ENCODE measurements at places on chromosomes 7 and 10.
A peak's percentile ranks its signal among the peaks of the same experiment; 100 is the strongest.

- no peak for DNase-seq
Observed at GRCh38 chr10:102314801-102315200, 69.5 kb downstream of the GBF1 start.

DNA sequence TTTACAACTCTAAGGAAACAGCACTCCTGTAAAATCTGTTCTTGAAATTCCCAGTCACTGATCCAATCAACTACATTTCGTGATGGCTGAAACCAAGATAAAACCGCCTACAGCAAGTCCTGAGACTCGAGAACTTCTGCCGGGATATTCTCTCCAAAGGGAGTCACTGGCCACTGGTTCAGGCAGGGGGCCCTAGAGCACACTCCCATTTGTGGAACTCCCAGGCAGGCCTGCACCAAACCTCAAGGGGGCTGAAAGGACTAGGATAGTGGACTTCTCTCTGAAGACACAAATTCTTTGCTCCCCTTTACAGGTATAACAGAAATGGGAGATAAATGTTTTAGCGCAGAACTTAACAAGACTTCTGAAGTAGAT, 16.3 kb downstream of the CYTH3 start:
- DNase-seq: no peak

DNA sequence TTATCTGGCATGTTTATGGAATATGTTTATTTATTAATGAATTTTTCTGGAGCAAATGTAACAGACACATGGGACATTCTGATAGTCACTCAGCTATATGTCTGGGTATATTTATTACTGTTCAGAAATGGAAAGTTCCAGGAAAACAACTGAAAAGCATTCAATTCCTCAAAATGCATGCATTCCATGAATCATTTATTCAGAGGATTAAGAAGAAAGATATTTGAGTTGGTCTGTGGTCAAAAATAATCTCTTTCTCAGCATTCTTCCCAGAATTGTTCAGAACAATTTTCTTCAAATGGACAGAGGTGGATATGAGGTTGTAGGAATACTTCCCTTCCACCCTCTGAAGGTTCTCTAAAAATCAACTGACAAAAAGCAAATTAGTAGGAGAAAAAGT, 97.6 kb upstream of the ITGB1 start:
- no peak for DNase-seq

GRCh38 chr7:98930921-98931320, 52.6 kb downstream of the TRRAP start:
- no peak for DNase-seq

GRCh38 chr7:133300088-133300487, 47.2 kb downstream of the EXOC4 start:
- no peak for DNase-seq

- DNase-seq: peak; percentile 24
Observed at GRCh38 chr10:96370584-96371157, 11.9 kb upstream of the OPALIN start.

GRCh38 chr10:127976701-127977356, 69.9 kb downstream of the PTPRE start:
- DNase-seq: no peak

DNA sequence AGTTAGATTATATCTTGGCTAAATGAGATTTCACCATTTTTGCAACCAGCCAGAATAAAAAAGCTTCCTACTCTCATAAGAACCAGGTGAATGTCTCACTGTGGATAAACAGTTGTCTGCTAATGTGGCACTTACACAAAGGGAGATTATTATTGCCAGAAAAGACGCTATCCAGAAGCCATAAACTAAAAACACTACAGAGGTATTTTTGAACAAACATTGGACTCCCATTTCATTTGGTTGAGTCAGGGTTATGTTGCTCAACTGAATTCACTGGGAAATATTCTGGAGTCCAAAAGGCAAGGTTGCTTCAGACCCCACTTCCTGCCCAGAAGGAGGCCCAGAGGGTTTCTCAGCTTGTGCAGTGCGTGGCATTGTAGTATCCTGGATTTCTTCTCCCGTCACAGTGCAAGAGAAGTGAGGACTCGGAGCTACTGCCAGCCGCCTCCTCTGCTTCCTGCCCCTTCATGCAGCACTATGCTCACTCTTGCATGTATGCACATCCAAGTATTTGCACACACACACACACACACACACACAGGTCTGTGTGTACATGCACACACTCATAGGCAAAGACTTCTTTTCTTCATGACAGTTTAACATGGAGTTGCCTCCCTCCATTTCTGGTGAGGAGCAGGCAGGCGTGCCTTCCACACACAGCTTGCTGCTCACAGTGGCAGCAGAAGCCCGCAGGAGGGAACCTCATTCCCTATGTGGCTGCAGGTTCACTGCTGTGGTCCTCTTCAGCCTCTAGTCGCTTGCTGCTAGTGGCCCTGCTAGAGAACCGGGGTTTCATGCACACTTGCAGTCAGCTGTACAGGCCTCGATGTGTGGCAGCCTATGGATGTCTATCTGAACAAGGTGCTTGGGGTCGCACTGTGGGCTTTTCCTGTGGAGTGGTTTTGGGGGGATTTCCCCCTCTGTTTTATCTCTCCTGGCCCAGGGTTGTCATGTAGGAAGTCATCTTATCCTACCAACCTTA, 10.1 kb downstream of the DENND10 start:
- DNase-seq: no peak
